ENCODE measurements at places on chromosomes 7 and 10.

GRCh38 chr7:10930551-10930950, 43.1 kb upstream of the PHF14 start:
- no peak overlapping the region for H3K27ac ChIP-seq
- H3K27me3 ChIP-seq = no peaks in the 10 kb centered on the region
- no peaks in the 10 kb centered on the region for H3K4me1 ChIP-seq
- peaks cover 13% of the 10 kb centered on the region for H3K36me3 ChIP-seq
- no peak for DNase-seq

GRCh38 chr10:68202960-68203353, 29.0 kb downstream of the ATOH7 start:
- peaks cover 48% of the 10 kb centered on the region for H3K27me3 ChIP-seq
- no peak overlapping the region for H3K4me3 ChIP-seq
- no peaks in the 10 kb centered on the region for H3K4me1 ChIP-seq
- no peak overlapping the region for H3K27ac ChIP-seq

- no peak for DNase-seq
- no peaks in the 10 kb centered on the region for H3K36me3 ChIP-seq
- no peak overlapping the region for H3K27ac ChIP-seq
- H3K4me3 ChIP-seq = no peak overlapping the region
These were observed 11.9 kb upstream of the DMTF1 start for GRCh38 chr7:87140271-87140748.

DNA sequence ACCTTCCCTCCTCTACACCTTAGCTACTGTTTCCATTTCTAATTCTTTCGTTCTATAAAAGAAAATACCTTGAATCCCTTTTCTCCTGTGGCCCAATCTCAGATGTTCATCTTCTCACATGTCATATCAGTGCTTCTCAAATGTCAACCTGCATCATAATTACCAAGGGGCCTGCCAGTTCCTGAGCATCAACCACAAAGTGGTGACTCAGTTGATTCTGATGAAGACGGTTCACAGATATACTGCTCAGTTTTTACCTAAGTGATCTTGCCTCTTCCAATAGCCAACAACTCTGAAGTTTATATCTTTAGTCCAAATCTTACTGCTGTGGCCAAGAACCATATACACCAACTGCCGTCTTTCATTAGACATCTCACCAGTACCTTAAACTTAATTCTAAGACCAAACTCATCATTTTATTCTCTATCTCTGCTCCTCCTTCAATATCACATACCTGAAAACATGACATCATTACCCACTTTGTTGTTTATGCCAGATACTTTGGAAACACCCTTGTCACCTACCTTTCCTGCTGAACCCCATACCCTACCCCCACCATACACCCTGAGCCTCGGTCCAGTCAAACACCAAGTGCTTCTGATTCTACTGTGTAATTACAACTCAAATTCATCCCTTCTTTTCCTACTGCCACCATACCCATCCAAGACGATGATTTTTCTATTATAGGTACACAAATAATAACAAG, 115.5 kb downstream of the LMBR1 start:
- peak overlapping the region; percentile 96 for H3K27ac ChIP-seq
- DNase-seq = peak; percentile 32
- peaks cover 41% of the 10 kb centered on the region for H3K36me3 ChIP-seq
- peak overlapping the region; percentile 67 for H3K4me3 ChIP-seq

DNA sequence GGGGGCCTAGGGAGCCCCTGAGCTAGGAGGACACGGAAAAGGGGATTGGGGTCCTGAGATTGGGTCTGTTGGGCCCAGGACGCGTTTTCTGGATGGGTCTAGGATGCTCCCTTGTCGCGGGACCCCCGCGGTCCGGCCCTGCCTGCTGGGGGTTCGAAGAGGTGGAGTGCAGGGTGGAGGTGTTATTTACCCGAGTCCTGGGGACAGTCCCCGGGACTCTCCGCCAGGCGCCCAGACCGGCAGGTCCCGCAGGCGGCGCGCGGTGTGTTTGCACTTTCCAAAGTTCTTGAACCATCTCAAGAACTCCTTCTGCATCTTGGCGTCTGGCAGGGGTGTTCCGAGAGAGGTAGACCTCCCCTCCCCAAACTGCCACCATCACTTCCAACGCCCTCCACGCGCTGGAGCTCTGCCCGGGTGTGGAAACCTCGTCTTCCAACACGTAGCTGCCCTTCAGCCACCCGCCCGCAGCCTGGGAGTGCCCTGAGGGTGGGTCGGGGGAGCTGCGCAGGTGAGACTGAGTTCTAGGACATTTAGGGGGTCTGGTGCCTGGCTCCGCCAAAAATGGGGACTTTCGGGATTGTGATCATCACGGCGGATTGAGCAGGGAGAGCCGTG, 569 bp downstream of the CAV1 start:
- DNase-seq = peak; percentile 31
- peaks cover 35% of the 10 kb centered on the region for H3K4me1 ChIP-seq
- peaks cover 29% of the 10 kb centered on the region for H3K27me3 ChIP-seq
- peak overlapping the region; percentile 93 for H3K4me3 ChIP-seq

DNA sequence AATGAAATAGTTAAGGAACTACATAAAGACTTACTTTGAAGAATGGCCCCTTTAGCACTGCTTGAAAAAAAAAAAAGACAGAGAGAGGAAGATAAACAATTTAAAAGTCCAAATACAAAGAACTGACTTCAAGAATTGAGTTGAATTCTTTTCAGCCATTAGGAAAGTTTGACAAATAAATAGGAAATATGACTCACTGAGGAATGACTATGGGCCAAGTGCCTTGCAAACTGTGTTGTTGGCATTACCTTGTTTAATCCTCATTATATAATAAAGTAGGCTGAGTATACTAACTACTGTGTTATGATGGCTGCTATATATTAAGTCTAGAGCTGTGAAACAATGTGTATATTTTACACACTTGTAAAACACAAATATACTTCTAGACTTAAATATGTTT, 151.1 kb downstream of the ELMO1 start:
- H3K4me3 ChIP-seq = no peak overlapping the region
- peaks cover 6% of the 10 kb centered on the region for H3K36me3 ChIP-seq
- H3K27me3 ChIP-seq = no peaks in the 10 kb centered on the region
- no peaks in the 10 kb centered on the region for H3K4me1 ChIP-seq
- no peak overlapping the region for H3K27ac ChIP-seq
- no peak for DNase-seq

GRCh38 chr7:151392002-151392401, 17.8 kb downstream of the WDR86 start:
- no peak overlapping the region for H3K27ac ChIP-seq
- no peak overlapping the region for H3K4me3 ChIP-seq
- no peak for DNase-seq
- H3K36me3 ChIP-seq = no peaks in the 10 kb centered on the region
- peaks cover 15% of the 10 kb centered on the region for H3K4me1 ChIP-seq

GRCh38 chr7:121563177-121563576, 167.1 kb upstream of the FAM3C start:
- DNase-seq = no peak
- H3K4me3 ChIP-seq = no peak overlapping the region

DNA sequence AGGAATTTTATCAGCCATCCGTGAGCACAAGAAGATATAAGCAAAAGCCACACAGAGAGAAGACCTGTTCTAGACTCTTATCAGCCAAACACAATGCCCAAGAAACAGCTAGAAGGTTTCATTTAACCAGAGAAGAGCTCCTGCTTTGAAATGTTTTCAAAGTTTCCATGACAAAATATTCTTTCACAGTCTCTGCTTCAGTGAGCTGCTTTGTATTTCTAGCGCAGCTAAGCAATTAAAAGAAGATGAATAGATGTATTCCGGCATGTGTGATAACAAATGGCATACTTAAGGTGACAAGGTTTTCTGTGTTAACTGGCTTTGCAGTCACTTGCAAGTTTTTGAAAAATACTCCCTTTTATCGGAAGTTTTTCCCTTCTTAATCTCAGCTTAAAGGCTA, 78.9 kb upstream of the NXPH1 start:
- no peak overlapping the region for H3K4me3 ChIP-seq
- H3K27ac ChIP-seq = no peak overlapping the region
- H3K36me3 ChIP-seq = no peaks in the 10 kb centered on the region
- no peaks in the 10 kb centered on the region for H3K4me1 ChIP-seq

DNA sequence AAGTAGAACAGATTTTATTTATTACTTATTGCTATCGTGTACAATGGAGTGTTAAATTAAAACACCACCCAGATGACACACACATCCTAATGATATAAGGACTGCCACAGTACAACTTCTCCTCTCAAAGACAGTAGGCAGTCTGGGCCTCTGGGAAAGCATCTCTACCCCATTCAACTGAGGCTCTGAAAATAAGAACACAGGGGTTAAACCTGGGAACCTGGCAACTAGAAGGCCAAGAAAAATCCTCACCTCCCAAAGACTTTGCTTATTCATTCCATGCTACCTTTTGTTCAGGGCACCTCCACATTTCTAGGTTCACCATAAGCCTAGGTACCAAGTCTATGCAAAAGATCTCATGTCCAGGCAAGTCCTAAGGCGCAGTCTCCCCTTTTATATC, 125.4 kb upstream of the FEZF1 start:
- DNase-seq = no peak
- H3K27ac ChIP-seq = no peak overlapping the region
- no peaks in the 10 kb centered on the region for H3K36me3 ChIP-seq

DNA sequence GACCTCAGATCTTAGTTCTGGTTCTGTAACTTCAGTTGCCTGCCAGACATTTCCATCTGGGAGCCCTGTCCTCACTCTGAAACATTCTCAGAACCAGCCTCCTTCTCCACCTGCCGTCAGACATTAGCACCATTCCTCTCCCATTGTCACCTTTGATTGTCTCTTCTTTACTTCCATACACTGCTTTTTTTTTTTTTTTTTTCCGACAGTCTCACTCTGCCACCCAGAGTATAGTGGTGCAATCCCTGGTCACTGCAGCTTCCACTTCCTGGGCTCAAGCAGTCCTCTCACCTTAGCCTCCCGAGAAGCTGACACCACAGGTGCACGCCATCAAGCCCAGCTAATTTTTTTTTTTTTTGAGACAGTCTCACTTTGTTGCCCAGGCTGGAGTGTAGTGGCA, 21.1 kb upstream of the HIPK2 start:
- no peak for DNase-seq
- no peak overlapping the region for H3K27ac ChIP-seq
- no peak overlapping the region for H3K4me3 ChIP-seq
- peaks cover 5% of the 10 kb centered on the region for H3K27me3 ChIP-seq
- H3K36me3 ChIP-seq = peaks cover 17% of the 10 kb centered on the region

DNA sequence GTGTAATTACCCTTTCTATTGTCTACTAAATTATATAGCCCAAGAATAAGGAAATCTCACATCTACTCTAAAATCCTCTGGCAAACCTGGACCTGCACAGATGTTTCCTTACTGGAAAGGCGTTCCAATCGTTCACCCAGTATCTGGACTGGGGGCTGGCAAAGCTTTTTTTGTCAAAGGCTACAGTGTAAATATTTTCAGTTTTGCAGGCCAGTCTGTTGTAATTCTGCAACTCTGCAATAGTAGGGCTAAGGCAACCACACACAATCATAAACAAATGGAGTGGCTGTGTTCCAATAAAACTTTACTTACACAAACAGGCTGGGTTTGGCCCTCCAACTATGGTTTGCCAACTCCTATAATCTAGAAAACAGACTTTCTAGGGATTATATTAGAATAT, 56.2 kb downstream of the GLI3 start:
- H3K4me1 ChIP-seq = peaks cover 4% of the 10 kb centered on the region
- no peak overlapping the region for H3K4me3 ChIP-seq
- no peak overlapping the region for H3K27ac ChIP-seq
- H3K36me3 ChIP-seq = no peaks in the 10 kb centered on the region

- no peak overlapping the region for H3K27ac ChIP-seq
- H3K36me3 ChIP-seq = no peaks in the 10 kb centered on the region
- peaks cover 6% of the 10 kb centered on the region for H3K4me1 ChIP-seq
- DNase-seq = peak; percentile 45
These were observed 35.4 kb downstream of the C7orf25 start for GRCh38 chr7:42876182-42877068.

DNA sequence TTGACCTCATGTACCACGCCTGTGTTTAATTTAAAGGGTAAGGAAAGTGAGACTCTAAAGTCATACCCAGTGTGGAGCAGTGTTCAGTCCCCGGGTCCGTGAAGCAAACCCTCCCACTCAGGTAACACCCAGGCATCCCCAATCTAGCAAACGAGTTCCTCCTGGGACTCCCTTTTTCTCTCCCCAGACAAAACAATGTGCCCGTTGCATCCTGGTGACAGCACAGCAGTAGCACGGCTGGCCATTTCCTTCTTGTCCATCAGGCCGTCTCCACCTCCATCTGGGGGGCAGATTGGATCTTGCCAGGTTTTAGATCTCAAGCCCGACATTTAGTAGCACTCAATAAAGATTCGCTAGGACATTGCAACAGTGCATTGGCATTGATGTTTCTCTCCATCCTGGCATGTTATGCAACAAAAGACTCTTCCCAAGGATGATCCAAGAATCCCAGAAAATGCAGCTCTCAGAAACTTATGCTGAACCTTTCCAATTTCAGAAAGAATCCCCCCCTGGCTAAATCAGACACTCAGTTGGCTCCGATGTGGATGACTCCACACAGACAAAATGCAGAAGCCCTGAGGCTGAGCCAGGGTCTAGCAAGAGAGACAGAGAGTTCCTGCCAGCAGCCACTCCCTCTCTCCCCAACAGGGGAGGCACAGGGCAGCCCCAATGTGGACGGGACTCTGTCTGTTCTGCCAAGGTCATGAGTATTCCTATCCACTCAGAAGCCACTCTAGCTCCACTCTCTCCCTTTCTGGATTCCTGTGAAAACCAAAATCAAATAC, 274.5 kb upstream of the MGMT start:
- DNase-seq = no peak
- no peak overlapping the region for H3K4me3 ChIP-seq
- H3K27ac ChIP-seq = no peak overlapping the region
- H3K36me3 ChIP-seq = no peaks in the 10 kb centered on the region
- H3K4me1 ChIP-seq = no peaks in the 10 kb centered on the region

DNA sequence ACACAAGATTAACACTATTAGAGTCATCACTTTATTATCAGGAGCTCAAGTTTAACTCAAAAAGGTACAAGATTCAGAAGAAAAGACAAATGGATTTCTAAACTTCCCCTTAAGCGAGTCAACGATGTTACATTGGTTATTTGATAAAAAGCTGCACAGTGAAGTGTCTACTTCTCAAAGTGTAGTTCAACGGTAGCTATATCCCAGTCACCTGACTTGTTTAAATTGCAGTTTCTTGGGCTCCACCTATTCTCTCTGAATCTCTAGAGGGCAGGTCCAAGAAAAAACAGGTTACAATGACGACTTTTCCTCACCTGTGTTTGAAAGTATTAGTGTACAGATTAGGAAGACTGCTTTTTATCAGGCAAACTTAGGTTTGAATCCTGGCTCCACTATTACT, 16.6 kb downstream of the MINDY3 start:
- H3K27me3 ChIP-seq = no peaks in the 10 kb centered on the region
- DNase-seq = no peak
- H3K27ac ChIP-seq = no peak overlapping the region
- no peak overlapping the region for H3K4me3 ChIP-seq
- peaks cover 2% of the 10 kb centered on the region for H3K4me1 ChIP-seq
- H3K36me3 ChIP-seq = peaks cover 4% of the 10 kb centered on the region

All from stimulated activated naive B cell treated with anti-CD40 and anti-IgM and Interleukin-4, amounts not matched to agents 10 μg/mL and 1 μg/mL and 100 μg/mL, for 72 hours (primary cell).